NCI-H2081 (cell line): ENCODE measurements at places on chromosomes 3 and 15.

- peak; percentile 55 for DNase-seq
Observed at GRCh38 chr15:65054333-65055200, 9.4 kb downstream of the SLC51B start.

DNA sequence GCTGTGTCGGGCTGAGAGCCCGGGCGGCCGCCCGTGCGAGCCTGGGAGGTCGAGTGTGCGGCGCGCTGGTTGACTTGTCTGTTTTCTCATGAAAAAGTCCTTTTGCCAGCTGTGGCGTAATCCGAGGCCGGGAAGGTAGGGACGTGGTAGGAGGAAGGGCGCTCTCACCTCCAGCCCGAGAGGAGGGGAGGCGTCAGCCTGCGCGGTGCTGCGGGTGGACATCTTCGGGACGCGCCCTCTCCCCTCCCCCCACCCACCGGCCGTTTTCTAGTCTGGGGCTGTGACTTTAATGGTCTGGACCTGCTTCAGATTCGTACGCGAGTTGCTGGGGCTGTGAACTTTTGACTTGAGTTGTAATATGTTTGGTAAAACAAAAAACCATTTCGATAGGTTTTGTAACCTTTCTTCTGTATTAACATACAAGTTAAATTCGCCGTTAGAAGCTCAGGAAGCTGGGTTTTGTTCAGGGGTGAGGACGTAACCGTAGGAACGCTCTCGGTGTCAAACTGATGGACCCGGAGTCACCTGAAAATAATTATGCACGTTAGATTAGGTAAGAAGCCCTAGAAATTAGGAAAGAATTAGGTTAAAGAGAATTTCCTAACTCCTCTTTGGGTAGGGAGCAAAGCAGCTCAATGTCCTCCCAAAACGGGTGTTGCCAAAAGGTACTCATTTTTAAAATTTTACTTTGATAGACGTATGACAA, 762 bp downstream of the NCK1 start:
- DNase-seq = peak; percentile 69

- no peak for DNase-seq
Observed at GRCh38 chr3:23455775-23456174, 252.6 kb downstream of the UBE2E2 start.

DNA sequence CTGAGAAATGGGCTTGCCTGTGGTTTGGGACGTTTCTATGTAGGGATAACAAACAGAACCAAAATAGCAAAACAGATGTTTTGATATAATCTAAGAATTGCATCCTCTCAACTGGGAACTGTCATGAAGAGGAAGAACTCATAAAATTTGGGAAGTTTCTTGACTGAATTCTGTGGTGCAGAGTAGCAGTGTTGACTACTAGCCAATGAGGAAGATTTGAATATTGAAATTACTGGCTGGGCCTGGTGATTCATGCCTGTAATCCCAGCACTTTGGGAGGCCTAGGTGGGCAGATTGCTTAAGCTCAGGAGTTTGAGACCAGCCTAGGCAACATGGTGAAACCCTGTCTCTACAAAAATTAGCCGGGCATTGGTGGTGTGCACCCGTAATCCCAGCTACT, 42.2 kb downstream of the ZNF609 start:
- DNase-seq = no peak

DNA sequence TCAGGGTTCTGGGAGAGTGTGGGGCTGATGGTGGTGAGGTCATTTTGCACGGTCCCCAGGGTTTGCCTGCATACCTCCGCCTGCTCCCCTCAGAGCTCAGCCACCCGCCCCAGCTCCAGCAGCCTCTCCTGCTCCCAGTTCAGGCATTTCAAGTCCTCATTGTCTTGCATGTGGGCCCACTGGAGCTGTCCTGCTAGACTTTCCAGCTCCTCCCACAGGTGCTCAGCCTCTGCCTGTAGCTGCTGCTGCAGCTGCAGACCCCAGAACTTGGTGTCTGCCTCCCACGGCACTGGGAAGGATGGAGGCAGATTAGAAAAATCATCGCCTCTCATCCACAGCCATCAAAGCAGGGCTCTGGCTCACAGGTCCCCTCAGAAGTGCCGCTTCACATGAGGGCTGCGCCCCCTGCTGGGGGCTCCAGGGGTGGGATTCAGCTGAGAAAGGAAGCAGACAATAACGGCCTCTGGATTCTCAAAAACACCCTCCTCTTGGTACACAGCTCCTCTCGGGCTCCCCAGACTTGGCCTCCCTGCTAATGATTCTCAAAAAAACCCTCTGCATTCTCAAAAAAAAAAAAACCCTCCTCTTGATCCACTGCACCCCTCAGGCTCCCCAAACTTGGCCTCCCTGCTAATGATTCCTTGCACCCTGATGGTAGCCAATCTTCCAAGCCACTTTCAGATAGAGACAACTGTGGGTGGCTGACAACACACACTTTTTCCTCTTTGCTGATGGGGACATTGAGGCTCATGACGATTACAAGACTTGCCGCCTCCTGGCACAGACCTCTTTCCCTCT, 89.3 kb upstream of the C2CD4B start:
- peak; percentile 67 for DNase-seq

- no peak for DNase-seq
Observed at GRCh38 chr15:50028326-50028725, 90.7 kb downstream of the ATP8B4 start.

- DNase-seq = peak; percentile 84
Observed at GRCh38 chr3:191328962-191329653, at the start of gene CCDC50. TSS of gene CCDC50 (plus strand) at chr3:191329394. CDS start at chr3:191329675, 281 bp downstream.

DNA sequence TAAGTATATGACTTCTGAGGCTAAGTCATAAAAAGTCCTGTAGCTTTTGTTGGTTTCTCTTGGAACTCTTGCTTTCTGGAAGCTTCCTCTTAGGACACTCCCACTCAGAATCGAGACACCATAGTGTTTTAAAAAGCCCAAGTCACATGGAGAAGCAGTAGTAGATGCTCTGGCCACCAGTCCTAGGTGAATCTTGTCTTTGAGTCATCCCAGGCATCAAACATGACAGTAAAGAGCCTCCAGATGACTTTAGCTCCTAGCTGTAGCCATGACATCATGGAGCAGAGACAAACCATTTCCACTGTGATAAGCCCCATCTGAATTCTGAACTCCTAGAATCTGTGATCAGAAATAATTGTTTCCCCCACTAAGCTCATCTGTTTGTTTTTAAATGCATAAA, 42.1 kb downstream of the ISL2 start:
- DNase-seq = no peak

DNA sequence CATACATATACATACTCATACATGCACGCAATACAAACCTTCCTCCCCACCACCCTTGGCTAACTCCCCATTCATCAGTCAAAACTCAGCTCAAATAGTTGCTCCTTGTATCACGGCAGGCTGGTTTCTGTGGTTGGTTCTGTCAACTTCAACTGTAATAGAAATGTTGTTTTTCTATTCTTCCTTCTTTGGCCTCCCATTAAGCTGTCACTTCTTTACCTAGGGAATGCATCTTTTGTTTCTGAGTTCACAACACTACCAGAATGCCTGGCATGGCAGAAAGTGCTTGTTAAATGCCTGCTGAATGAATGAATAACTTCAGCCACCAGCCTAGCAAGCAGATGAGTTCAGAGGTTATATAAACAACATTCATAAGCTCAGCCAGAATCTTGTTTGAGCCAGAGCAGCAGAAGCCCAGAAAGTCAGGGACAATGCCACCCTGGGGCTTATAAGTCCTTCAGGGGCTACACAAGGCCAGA, 63.1 kb downstream of the B3GALNT1 start:
- DNase-seq = no peak

- no peak for DNase-seq
Observed at GRCh38 chr15:27902680-27903385, 196.3 kb downstream of the OCA2 start.
